Spleen (tissue), 13 donors: ENCODE measurements at places on chromosomes 1 and 21.

DNA sequence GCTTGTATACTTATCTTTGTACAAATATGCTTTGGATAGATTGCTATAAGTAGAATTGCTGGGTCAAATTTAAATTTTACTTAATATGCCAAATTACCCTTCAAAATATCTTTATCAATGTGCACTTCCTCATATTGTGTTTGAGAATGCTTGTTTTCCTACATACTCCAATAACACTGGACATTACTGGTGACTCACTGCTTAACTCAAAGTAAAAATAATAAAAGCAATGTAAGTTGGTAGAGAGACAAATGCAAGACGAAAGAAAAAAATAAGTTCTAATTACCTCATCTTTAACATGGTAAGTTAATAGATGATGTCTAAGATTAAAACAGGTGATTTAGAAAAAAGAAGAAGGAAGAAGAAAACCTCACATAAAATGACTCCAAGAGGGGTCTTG, 7.9 kb upstream of the SH3GLB1 start:
- DNase-seq = no peak

- no peak for DNase-seq
These were observed 49.8 kb downstream of the KCNJ15 start for GRCh38 chr21:38306433-38307141.

GRCh38 chr1:242556276-242556675, 31.8 kb upstream of the PLD5 start:
- DNase-seq = no peak

GRCh38 chr1:152866321-152866720, 6.5 kb downstream of the LCE7A start:
- no peak for DNase-seq

DNA sequence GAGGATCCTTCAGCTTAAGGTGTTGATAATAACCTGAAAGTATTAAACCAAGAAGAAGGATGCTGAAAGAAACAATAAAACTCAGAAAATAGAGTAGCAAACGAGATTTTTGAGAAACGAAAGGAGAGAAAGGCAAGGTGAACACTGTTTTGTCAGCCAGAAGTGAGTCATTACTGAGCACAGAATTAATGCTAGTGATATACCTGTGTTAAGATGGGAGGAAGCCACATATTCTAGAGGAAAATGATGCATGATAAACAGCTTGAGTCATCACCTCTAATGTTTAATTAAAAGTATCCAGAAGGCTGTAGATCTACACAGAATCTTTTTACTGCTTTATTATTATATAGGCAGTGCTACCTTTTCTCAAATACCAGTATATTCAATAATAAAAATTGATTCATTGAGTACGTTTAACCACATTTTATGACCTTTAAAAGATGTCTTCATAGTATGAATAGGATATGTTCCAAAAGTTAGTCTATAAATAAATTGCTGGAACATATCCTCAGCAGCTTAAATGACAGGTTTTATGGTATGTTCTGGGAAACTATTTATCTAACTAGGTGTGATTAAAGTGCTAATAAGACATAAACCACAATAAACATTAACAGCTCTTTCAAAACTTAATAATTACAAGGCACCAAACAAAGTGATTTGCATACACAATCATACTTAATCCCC, 10.3 kb downstream of the SH3GLB1 start:
- no peak for DNase-seq

- DNase-seq = no peak
These were observed 141.1 kb upstream of the SAMSN1 start for GRCh38 chr21:14687268-14687625.

GRCh38 chr21:32483293-32483595, 70.7 kb downstream of the EVA1C start:
- DNase-seq = no peak

DNA sequence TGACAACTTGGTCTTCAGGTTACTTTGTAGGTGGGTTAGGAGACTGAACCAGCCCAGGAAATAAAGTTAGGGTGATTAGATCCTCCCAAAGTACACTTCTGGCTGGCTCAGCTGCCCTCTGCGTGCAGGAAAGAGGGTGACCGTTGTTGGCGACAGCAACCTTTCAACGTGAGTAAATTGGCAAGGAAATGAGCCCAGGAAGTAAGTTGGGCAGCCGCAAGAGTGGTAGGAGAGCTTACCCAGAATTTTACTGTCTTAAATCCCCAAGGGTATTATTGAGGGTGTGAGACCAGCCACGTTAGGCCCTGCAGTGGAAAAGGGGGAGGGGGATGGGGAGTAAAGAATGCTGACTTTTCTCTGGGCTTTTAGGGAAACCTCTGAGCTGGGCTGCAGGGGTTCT, 1.6 kb downstream of the TENT5C start:
- DNase-seq = no peak
